ENCODE measurements at places on chromosomes 12 and 14. TPM values are rescaled to one million over a fixed set of nuclear protein-coding genes. Genes with fewer than 3 reads are reported as not detected.

The MAP3K9 gene
- total RNA-seq = 0.84 TPM

The SLCO1B1 gene
- total RNA-seq = not detected

The GPR135 gene
- total RNA-seq = 9.1 TPM

The SLCO1A2 gene
- total RNA-seq = not detected

The SIX1 gene
- 8.4 TPM for total RNA-seq

The TOMM20L gene
- total RNA-seq = not detected

The PHETA1 gene
- 4.8 TPM for total RNA-seq

The PTCSC3 gene
- not detected for total RNA-seq

The MMP17 gene
- 38.8 TPM for total RNA-seq

The SLC8A3 gene
- total RNA-seq = not detected

The NTF3 gene
- not detected for total RNA-seq

The IL26 gene
- total RNA-seq = not detected

The BLTP3B gene
- 36.7 TPM for total RNA-seq

The RDH12 gene
- not detected for total RNA-seq

The PTGES3 gene
- 222 TPM for total RNA-seq

The ADAM20 gene
- 0.17 TPM for total RNA-seq

The EIF2S3B gene
- 2.5 TPM for total RNA-seq

The GLT8D2 gene
- total RNA-seq = 0.26 TPM

The FSCB gene
- not detected for total RNA-seq

The NR1H4 gene
- total RNA-seq = not detected

The FCF1 gene
- total RNA-seq = 59.5 TPM

The CHGA gene
- 10.5 TPM for total RNA-seq

The PRB4 gene
- total RNA-seq = not detected

Data from NCI-H460 (cell line).